ENCODE measurements at places on chromosomes 5 and 9. TPM values are rescaled to one million over a fixed set of nuclear protein-coding genes. Genes with fewer than 3 reads are reported as not detected.

- peak; percentile 90 for DNase-seq
Observed at GRCh38 chr9:134066913-134067851, 644 bp downstream of the BRD3 start.

The PCDHA9 gene
- total RNA-seq, result 0.11 TPM

The SPATA31D1 gene
- not detected for total RNA-seq

The FCN2 gene
- not detected for total RNA-seq

GRCh38 chr9:109639674-109640579 lies 140.1 kb upstream of the PALM2AKAP2 start:
- peak; percentile 22 for DNase-seq

All from upper lobe of left lung (tissue), 6 donors.